ENCODE measurements at places on chromosomes 2 and 18.

DNA sequence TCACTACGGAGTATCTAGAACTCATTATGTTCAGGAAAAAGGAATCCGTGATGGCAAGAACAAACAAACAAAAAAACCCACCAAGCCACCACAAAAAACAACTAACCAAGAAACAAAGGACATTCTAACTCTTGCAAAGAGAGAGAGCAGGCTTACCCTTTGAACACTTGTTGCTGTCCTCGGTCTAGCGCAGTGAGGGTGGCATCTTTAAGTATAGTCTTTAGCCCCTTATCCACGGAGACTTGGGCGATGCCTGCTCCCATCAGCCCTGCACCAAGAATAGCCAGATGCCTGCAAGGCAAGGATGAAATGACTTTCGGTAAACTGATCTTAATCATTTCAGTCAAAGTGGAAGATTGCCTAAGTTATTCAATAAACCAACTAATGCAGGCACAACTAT is 31.0 kb downstream of the GAREM2 start:
- DNase-seq, result no peak

GRCh38 chr2:235026649-235027557 is 75.1 kb downstream of the SH3BP4 start:
- no peak for DNase-seq

- no peak for DNase-seq
These were observed 35.7 kb upstream of the NEMP2 start for GRCh38 chr2:190569994-190570755.

DNA sequence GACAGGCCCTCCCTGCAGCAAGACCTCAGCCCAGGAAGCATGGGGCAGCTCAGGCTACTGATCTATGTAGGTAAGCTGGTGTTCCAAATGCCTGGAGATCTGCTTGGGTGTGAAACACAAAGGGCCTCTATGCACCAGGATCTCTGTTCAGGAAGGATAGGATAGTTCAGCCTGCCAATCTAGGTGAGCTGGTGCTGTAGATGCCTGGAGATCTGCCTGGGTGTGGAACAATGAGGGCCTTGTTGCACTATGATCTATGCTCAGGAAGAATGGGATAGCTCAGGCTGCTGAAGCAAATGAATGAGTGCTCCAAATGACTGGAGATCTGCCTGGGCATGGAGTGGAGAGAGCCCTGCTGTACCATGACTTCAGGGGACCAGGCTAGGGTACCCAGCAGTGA is 48.9 kb upstream of the MYL1 start:
- no peak for DNase-seq

DNA sequence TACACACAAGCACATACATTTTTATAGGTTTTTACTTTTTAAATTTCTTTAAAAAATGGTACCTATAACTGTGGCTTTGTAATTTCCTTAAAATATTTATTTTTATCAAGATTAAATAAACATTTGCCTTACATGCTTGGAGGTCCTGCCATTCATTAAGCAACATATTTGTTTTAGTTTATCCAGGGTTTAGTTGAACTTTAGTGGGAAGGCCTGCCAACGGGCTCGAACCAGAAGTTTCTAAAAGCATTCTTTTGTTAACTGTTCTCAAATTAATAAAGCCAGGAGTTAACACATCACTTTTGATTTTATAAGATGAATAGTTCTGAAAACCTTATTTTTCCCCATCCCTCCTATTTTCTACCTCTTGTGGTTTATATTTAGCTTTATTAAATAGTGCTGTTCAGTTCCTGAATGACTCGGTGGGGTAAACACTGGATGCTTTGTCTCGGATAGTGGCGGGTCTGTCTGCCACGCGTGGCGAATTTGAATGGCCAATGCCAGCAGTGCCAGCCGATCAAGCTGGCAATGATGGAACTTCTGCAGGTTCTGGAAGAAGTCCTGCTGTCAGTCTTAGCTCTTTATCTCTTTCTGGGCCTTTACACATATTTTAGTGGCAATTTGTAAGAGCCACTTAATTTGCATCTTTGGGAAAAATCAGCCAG is 32.2 kb downstream of the SH3YL1 start:
- DNase-seq, result no peak

GRCh38 chr18:12470382-12471075 is 62.8 kb downstream of the PRELID3A start:
- DNase-seq, result no peak

DNA sequence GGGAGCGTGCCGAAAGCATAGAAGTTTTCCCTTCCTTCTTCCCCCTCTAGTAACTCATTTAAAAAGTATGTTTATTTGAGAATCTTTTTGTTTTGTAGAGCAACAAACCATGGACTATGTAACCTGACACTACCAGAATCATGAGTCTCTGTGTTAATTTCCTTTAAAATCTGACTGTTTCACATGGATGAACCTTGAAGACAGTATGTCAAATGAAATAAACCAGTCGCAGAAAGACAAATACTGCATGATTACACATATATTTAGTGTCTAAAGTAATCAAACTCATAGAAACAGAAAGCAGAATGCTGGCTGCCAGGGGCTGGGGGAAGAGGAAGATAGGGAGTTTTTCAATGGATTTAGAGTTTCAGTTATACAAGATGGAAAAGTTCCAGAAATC is 32.3 kb downstream of the PTPN2 start:
- DNase-seq, result no peak

DNA sequence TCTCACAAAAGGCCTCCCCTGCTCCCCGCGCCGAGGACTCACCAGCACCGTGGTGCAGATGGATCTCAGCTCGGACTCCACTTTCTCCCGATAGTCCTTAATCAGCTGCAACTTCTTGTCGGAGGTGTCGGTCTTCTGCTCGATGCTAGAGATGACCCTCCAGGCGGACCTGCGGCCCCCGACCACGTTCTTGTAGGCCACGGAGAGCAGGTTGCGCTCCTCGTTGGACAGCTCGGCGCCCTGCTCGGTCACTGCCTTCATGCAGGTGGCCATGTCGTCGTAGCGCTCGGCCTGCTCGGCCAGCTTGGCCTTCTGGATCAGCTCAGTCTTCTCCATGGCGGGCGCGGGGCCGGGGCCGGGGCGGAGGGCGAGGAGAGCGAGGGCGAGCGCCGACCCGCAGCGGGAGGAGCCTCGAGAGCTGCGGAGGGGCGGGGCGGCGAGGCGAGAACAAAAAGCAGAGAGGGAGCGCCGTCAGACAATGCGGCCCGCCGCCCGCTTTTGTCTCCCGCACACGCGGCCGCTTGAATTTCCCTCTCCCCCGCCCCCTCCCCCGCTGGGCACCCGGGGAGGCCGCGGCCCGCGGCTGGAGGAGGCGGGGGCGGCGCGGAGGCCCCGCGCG is 571 bp downstream of the YWHAQ start:
- DNase-seq, result peak; percentile 64

DNA sequence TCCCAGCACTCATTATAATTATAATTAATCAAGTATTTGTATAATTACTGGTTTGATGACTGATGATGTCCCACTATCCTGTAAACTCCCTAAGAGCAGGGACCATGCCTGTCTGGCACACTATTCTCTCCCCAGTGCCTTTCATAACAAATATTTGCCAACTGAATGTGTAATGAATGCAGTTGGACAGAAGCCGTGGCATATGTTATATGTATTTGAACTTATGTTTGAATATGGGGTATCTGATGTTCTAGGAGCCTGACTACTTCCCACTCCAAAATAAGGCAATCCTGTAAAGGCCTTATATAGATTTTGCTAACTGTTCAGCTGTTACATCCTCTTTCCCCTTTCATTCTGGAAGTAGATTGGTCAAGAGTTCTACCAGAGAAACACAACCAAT is 19.7 kb downstream of the OSBPL6 start:
- DNase-seq, result no peak

GRCh38 chr18:57527556-57528229 is 58.8 kb downstream of the FECH start:
- DNase-seq, result no peak

DNA sequence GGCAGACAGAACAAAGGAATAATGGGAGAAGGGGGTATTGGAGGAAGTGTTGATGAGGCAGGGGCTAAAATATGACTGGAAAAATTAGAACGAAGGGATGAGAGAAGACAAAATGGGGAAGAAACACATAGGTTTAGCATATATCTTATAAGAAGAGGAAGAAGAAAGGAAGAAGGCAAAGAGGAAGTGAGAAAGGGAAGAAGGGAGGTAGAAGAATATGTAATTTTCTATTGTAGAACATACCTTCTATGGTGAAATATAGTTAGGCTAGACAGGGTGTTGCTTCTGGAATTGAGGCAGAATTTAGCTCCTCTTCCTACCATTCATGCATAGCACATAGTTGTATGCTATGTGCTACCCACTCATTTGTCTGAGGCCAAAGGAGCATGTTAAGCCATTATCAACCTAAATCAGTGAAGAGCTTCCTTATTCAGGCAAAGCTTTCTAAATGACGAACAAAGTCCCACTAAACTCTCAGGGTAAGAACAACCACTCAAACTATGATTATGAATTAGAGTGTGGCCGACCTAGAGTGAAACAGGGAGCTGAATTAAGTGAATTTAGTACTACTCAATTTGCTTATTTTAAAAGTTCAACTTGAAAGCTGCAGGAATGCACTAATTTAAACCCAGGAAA is 180.9 kb upstream of the GALNT5 start:
- no peak for DNase-seq

DNA sequence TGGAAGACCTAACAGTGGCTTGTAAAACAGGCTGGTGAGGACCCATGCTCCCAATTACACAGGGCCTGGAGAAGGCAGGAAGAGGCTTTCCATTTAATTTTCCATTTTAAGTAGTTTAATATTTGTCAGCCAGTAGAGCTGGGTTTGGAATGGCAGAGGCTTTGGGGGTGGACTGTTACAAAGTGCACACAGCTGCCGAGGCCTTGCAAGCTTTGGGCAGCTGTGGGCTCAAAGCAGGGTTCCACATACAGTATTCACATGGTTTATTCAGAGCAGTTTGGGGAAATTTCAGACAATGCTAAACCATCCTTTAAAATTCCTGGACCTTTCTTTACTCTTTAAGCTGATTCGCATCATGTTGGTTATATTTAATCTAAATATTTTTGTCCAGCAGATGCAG is 132.6 kb downstream of the WDSUB1 start:
- DNase-seq, result no peak

DNA sequence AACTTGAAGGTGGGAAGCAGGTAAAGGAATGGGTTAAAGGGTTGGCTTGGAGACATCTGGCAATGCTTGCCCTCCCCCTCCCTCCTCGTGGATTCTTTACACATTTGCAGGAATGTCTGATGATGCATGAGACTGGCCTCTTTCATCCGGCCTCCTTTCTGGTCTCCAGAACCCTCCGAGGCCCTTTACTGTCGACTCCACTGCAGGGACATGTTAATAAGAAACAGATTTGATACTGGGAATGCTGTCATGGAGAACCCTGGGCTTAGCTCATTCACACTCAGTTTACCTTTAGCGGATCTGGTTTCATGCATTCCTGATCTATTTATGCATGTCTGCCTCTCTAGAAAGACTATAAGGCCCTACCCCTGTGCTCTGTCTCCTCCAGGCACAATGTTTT is 238.7 kb downstream of the TGIF1 start:
- DNase-seq, result no peak

DNA sequence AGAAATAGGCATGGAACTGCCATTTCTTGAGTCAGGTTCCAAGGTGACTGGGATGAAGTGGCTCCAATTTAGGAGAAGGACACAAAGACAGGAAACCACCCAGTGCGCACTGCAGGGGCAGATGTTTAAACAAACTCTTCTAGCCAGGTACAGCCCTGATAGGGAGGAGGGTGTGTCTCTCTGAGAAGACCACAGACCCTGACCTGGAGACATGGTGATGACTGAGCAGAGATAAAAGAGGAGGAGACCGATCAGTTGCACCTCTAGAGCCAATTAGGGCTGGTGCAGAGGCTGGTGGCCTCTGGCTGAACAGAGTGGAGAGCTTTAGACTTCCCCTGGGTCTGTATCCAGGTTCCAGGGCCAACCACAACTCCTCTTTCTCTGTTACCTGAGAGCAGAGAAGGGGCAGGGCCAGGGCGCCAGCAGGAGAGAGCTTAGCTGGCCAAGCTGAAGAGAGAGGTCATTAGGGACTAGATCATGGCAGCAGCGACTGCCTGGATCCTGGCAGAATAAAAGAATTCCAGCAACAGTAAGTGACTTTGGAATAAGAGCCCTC is 5.4 kb upstream of the SPOPL start:
- DNase-seq, result no peak

- no peak for DNase-seq
These were observed 20.8 kb downstream of the BAZ2B start for GRCh38 chr2:159595410-159596046.

DNA sequence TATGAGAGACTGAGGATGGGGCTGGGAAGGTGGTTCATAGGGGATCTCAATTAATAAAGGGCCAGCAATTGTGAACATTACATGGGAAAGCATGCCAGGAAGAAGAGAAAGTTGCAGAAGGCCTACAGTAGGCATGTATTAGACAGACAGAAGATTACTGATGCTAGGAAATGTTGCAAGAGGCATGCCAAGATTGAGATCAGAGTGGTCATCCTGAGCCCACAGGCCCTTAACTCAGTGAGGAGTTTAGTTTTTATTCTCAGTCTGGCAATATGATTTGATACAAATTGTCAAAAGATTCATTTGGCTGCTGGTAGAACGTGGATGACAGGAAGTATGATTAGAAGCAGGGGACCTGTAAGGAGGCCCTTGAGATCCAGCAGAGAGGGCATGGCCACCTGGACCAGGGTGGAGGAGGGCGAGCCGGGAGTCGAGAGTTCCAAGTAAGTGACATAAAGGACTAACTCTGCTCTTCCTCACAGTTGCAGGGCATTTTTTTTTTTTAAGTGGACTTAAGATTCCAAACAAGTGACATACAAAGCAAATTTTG is 54.9 kb downstream of the EPHA4 start:
- DNase-seq, result no peak

DNA sequence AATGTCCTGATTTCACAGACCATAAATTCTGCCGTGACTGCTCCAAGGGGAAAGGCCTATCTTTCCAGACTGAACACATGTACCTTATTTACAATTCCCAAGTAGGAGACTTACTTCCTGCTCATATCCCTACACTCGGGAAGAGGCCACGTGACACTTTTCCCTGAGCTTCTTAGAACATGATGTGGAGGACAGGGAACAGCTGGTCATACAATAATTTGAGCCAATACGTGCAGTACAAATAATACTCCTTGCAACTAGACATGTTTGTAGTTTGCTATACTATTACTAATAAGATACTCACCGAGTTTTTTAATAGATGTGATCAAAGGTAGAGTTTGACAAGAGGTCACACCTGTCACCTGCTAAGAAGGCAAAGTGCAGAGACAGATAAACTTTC is 256.4 kb downstream of the SP3 start:
- no peak for DNase-seq

- DNase-seq, result no peak
These were observed 47.6 kb upstream of the GPC1 start for GRCh38 chr2:240387669-240388358.

GRCh38 chr2:48774251-48774650 is 18.7 kb upstream of the LHCGR start:
- DNase-seq, result no peak

GRCh38 chr2:40087927-40088326 is 308.9 kb upstream of the THUMPD2 start:
- DNase-seq, result no peak

All from stimulated activated CD4-positive, alpha-beta T cell treated with anti-CD3 and anti-CD28 coated beads, TNF-alpha, amount 100 ng/mL, for 1 hour (primary cell).